ENCODE measurements at places on chromosomes 5 and 9.

- no peak for DNase-seq
Observed at GRCh38 chr9:76887951-76888350, 18.0 kb downstream of the PRUNE2 start.

DNA sequence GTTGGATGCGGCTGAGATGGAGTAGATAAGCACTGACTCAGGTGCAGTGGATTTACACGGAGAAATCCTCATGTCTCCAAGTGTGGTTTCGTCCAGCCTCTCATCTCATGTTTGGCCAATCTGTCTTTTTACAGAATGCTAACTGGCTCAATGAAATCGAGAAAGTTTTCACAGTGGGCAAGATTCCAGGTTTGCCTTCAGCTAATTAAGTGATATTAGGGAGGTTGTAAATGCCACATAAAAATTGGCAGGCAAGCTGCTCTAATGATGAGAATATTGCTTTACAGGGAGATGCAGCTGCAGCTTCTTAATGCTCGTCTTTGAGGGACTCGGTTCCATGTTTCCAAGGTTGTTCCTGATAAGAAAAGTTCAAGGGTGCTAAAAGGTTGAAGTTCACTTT is 23.7 kb downstream of the BARHL1 start:
- DNase-seq, result no peak

DNA sequence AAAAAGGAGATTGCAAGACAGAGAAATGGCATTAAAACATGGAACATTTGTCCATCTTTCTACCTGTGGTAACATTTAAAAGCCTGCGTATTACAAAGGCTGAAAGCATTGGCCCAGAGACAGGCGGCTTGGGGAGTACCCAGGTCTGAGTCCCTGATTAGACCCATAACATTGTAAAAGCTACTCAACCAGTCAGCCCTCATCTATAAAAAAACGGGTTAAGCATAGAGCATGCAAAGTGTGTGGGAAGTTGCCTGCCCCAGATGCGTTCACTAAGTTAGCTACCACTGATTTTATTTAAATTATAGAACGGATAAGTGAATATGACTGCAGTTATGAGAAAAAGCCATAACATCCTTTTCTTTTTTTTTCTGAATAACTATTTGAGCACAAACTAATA is 276.1 kb downstream of the CDH12 start:
- no peak for DNase-seq

- DNase-seq, result no peak
Observed at GRCh38 chr5:87074072-87074471, 193.6 kb upstream of the RASA1 start.

GRCh38 chr9:127545196-127546124 is 66.6 kb upstream of the STXBP1 start:
- DNase-seq, result no peak

DNA sequence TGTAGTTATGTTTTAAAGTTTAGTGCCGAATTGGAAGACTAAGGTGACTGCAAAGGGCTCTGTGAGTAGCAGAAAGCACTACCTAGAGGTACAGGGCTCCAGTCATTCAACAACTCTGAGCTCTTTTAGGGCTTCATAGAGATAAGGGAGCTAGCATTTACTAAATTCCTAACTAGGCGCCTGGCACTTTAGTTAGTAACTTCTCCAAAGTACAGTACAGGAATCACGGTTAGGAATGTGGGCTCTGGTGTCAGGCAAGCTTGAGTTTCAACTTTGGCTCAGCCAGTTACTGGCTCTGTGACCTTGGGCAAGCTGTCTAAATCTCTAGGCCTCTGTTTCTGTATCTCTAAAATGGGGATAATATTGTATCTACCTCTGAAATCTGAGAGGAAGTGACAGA is 115.3 kb downstream of the SLIT3 start:
- no peak for DNase-seq

GRCh38 chr5:172721455-172722326 is 49.3 kb downstream of the DUSP1 start:
- no peak for DNase-seq

DNA sequence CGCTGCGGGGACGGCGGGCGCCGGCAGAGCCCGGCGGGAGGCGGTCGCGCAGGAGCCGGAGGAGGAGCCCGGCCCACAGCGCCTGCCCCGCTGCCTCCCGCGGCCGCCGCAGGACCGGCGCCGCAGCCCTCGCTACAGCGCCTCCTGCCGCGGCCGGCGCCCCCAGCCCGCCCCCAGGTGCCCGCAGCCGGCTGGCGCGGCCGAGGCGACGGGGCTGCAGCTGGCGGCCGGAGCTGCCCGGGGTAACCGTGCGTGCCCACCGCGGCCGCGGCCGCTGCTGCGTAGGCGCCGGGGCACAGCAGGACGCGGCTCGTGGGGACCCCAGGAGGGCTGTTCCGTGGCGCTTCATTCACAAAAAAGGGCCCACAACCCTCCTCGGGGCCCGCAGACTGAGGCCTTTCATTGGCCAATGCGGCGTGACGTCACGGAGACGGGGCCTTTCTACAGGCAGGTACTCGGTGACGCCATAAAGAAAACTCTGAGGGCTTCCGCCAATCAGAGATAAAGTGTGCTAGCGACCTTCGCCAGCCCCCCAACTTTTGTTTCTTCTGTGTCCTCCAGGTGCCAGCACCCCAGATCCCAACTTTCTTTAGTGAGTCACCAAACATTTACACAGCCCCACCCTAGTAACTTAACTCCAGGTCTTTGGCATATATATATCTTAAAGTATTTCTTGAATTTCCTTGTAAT is at the start of gene CDC14B:
TSS of gene CDC14B (minus strand) at position 353 of the 690 bp plus-strand sequence. CDS start 465 bp downstream, outside the sequence.
- DNase-seq, result peak; percentile 78

- DNase-seq, result no peak
Observed at GRCh38 chr5:36273809-36274526, 27.7 kb downstream of the RANBP3L start.

Measured in stimulated activated naive CD8-positive, alpha-beta T cell treated with anti-CD3 and anti-CD28 coated beads, Interleukin-15, Interleukin-2, amounts not matched to agents 100 U/mL and 50 U/mL, for 24 hours (primary cell).